ENCODE measurements at places on chromosomes 2 and 18. TPM values are rescaled to one million over a fixed set of nuclear protein-coding genes. Genes with fewer than 3 reads are reported as not detected.

- no peak for DNase-seq
Observed at GRCh38 chr18:30177056-30177455, 865.5 kb downstream of the DSC3 start.

The KANSL1L gene
- 92.5 TPM for total RNA-seq

The TXNDC2 gene
- total RNA-seq, result not detected

The REG3G gene
- total RNA-seq, result not detected

DNA sequence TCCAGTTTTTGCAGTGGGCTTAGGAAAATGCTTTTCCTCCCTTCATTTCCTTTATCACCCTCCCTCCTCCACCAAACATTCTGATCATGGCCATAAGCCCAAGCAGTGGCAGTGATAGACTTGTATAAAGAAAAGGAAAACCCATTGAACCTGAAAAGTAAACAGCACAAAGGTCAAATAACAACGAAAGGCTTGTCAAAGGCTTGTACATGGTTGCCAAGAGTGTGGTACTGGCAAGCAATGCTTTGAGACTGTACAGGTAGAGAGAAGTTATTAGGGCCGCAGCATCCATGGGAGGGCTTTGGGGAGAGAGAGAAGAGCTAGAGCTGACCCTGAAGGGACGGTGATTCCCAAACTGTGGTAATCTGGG is 2.1 kb upstream of the VWA3B start:
- DNase-seq, result no peak

DNA sequence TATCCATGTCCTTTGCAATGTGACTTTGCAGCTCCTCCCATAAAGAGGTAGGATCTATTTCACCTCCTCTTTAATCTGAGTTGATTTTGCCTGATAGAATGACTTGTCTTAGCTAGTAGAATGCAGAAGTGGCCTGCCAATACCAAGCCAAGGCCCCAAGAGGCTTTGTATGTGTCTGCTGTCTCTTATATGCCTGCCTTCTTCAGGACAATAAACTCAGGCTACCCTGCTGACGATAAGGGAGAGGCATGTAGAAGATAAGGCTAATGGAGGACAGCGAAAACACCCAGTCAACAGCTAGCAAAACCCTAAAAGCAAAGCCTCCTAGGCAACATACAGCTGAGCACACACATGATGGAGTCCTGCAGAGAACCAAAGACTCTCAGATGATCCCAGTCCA is 1.8 kb upstream of the ZC3H8 start:
- no peak for DNase-seq

DNA sequence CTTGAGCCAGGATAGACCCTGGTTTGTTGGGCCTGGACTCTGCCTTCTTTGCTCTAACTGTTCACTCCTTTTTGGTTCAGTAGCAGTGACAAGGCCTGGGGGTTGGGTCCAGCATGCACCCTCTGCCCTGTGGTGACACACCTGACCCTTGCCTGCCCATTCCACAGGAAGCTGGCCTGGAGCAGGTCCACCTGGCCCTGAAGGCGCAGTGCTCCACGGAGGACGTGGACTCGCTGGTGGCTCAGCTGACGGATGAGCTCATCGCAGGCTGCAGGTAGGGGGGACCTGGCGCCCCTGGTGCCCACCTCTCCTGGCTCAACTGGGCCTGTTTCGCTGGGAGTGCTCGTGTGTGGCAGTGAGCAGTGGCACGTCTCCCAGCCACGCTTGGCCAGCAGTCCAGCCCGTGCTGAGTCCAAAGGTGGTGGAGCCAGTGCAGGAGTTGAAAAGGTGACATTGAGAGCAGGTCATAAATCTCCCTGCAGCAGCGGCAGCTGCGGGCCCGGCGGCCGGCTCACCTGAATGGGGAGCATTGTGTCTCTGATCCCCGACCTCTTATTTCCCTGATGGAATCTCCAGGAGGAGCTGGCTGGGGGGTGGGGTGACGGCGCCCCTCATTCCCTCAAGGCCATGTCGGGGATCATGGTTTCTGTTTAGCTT is 102.6 kb downstream of the DYSF start:
- no peak for DNase-seq

GRCh38 chr18:58104096-58104495 is 60.1 kb downstream of the NEDD4L start:
- no peak for DNase-seq

DNA sequence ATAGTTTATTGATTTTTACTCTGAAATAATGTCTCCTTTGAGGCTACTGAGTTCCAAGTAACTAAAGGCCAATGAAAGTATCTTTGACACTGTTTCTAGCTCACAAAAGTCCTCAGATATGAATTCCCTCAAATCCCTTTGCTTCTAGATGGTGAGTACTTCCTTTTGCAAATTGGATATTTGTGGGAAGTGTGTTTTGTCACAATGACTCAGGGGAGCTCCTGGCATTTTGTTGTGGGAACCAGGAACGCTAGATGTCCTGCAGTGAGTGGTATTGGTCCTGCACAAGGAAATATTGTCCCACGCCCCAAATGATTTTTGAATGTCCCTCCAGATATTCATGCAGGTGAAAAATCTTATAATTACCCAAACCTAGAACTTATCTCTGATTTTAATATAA is 24.3 kb downstream of the TACR1 start:
- no peak for DNase-seq

DNA sequence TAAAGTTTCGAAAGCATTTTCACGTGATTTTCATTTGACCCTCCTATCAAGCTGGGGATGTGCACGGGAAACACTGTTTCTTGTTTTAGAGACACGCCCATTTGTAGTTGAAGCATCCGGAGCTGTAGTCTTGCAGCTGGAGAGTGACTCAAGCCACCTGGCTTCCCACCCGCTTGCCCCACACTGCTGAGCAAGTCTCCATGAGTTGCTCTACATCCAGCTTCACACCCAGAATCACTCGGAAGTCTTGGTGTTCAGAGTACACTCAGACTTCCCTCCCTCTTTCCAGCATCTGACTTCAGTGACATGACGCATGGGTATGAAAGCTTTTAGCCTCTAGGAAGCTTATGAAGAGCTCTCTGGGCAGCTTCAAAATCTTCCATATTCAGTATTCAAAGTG is 262.4 kb downstream of the NBAS start:
- no peak for DNase-seq

DNA sequence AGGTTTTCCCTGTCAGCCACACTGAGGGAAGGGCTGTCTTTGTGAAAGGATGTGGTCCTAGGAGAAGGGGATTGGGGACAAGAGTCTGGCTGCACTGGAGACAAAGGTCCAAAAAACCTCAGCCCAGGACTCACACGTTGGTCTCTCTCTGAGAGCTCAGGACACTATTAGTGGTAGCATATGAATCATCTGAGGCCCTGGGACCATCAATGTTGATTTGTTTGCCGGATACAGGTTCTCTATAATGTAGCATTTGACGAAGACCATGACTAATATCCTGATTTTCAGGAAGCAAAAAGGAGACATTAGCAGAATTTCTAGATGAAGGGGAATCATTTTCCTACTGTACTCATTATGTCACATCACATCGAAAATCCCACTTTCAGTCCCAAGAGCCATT is 22.2 kb upstream of the DNAH6 start:
- no peak for DNase-seq

The PID1 gene
- 63.9 TPM for total RNA-seq

The CPO gene
- 0.53 TPM for total RNA-seq

DNA sequence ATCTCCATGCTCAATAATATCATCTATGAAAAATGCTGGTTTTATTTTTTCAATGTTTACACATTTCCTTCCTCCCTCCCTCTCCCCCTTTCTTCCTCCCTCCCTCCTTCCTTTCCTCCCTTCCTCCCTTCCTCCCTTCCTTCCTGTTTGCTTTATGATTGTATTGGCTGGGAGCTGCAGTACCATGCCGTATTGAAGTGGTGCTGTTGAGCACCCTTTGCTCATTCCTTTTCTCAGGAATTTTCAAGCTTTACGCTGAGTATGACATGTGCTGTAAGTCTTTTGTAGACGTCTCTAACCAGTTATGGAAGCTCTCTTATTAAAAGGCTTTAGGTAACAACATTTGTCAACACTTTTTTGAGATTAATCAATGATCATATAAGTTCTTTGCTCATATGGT is 100.4 kb downstream of the SNTG2 start:
- no peak for DNase-seq

The CTIF gene
- 26.6 TPM for total RNA-seq

- DNase-seq, result no peak
Observed at GRCh38 chr2:122737429-122738077, 982.1 kb downstream of the TSN start.

The ANKRD30BL gene
- total RNA-seq, result 0.26 TPM

The CGREF1 gene
- total RNA-seq, result 4.1 TPM

Data from urinary bladder (tissue), 4 donors.